ENCODE measurements at places on chromosomes 1 and 21. TPM values are rescaled to one million over a fixed set of nuclear protein-coding genes. Genes with fewer than 3 reads are reported as not detected.
A peak's percentile ranks its signal among the peaks of the same experiment; 100 is the strongest.

- no peak for DNase-seq
Measured at GRCh38 chr1:176557543-176558258, 94.7 kb downstream of the PAPPA2 start.

DNA sequence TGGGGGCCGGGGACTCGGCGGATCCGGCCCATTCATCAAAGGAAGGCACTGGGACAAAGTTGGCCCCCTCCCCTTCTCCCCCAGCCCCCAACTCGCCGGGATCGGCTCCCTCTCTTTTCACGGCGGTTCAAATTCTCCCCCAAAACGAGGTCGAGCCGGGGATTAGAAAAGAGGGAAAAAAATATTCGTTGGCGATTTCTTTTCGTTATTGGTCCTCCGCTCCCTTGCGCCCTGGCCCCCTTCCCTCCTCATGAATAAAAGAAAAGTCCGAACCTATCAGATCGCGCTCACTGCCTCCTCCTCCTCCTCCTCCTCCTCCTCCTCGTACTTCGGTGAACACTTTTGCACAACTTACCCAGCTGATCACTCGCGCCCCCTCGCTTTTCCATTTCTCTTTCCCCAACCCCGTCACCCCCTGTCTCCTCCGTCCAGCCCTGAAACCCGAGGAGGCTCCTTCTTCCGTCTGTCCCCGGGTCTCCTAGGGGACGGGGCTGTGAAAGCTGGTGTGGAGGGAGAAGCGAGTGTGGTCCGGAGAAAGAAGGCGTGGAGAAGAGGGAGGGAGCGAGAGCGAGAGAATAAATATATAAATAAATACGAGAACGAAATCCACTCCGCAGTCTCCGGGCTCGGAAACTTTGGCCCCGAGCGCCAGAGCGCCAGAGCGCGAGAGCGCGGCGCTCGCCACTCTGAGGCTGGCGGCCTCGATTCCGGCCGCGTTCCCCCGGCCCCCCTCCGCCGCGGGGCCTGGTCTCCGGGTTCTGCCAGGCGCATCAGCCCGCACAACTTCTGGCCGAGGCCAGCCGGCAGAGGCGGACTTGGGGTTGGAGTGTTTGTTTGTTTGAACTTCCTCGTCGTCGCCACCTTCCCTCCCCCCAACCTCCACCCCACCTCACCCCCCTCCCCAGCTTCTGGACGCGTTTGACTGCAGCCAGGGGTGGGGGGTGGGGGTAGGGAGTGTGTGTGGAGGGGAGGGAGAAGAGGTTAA lies at the start of gene PAX7:
TSS of gene PAX7 (plus strand) at position 336 of the 985 bp plus-strand sequence. CDS start 758 bp downstream, outside the sequence.
- DNase-seq: peak; percentile 18

DNA sequence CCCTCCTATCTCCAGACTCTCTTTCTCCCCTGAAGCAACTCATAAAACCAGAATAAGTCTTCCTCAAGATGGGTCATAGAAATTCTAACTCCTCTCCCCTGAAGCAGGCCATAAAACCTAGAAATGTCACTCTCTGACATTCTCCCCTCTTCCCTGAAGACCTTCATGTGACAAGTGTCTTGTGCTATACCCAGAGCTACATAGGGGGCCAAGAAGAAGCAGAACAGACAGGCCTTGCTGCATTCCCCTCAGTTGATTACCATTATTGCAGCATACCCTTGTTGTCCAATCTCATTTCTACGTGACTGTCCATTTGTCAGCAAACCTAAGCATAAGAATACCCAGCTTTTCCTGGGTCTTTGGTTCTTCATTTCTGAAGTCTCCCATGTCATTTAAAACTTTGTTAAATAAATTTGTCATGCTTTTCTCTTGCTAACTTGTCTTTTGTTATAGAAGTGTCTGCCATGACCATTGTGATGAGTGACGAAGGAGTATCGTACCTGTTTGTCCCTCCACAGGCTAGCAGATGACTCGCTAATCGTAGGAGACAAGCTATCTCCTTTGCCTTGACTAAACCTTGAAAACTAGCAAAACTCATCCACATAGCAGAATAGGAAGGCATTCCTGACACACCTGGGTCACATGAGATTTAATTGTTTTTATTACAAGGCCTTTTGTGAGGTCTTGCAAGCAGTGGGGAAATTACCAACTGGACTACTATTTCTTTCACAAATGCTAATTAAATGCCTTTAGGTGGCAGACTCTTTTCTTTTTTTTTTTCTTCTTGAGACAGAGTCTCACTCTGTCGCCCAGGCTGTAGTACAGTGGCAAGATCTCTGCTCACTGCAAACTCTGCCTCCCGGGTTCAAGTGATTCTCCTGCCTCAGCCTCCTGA lies 39.4 kb upstream of the ZNF326 start:
- DNase-seq: no peak

Gene OR2L8
- not detected for total RNA-seq

- no peak for DNase-seq
Measured at GRCh38 chr1:5109633-5110032, 455.2 kb downstream of the AJAP1 start.

DNA sequence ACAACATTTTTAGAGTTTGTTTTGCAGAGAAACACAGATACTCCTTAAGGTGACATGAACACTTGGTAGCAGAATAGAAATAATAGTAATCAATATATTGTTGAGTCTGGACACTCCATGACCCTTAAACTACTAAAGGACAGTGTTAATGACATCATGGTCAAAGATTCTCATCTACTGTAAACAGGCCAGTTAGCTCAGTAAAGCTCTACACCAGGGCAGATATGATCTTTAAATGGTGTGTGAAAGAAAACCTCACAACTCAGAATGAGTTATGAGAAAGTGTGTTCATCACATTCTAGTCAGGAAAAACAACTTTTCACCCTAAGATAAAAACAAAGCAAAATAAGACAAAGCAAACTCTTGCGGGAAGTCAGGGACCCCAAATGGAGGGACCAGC lies 58.1 kb upstream of the ADAMTS5 start:
- no peak for DNase-seq

GRCh38 chr21:25578056-25578961 lies 29.0 kb downstream of the MRPL39 start:
- DNase-seq: no peak
